GM18507 (cell line): ENCODE measurements at places on chromosomes 1 and 21.

DNA sequence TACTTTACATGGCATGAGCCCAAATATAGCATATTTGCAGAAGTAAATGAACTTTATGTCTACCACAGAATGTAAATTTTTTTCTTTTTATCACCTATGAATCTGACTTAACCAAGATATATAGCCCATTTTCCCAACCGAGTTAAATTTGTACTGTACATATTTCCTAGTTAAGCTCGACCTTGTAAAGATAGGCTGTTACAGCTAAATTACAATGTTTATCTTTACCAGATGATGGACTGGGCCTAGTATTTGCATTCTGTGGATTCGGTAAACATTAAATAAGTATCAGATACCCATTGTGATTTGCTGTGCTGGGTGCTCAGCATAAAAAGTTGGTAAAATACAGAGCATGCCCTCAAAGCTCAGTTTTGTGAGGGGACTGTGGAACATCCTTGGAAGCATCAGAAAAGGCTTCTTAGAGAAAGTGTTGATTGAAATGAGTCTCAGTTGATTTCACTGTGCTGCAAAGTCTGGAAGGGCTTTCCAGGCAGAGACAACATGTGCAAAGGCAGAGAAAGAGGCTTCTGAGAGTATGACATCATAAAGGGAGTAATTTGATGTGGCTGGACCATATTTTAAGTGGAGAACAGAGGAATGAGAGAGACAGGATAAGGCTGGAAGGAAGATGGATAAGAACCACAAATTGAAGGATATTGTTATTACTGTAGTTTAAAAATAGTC is 27.4 kb downstream of the MORC3 start:
- DNase-seq = no peak

DNA sequence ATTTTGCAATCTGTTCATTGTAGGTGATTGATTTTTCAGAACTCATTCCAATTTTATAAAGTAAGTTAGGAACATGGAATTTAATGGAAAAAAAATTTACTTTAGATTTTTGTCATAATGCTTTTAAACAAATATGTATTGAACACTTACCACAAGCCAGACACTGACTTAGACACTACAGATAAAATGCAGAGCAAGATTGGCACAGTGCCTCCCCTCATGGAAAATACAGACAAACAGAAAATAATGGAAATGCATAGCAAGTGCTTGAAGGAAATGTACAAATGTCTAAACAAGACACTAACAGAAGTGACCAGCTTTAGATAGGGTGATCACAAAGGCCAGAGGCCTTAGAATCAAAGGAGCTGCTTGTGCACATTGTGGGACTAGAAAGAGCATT is 260.5 kb upstream of the ADGRL2 start:
- no peak for DNase-seq

DNA sequence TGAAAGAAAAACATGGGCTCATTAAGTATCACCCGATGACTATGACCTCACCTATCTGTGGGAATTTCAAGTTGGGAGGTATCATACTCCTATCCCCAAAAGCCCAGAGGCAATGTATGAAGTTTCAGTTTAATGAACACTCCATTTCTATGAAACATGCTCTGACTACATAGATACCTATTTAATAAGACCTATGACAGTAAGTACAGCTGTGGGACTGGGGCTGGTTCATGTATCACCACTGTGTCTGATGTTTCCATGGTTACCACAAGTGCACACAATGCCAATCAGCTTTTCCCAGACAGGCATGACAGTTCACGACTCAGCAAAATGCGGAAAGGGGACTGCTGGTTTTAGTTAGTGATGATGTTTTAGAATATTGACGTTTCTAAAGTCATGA is 167.7 kb downstream of the SIPA1L2 start:
- DNase-seq = no peak

GRCh38 chr1:236746785-236747184 is 48.3 kb upstream of the MTR start:
- DNase-seq = no peak

- no peak for DNase-seq
Measured at GRCh38 chr1:30403061-30403645, 320.2 kb downstream of the MATN1 start.

DNA sequence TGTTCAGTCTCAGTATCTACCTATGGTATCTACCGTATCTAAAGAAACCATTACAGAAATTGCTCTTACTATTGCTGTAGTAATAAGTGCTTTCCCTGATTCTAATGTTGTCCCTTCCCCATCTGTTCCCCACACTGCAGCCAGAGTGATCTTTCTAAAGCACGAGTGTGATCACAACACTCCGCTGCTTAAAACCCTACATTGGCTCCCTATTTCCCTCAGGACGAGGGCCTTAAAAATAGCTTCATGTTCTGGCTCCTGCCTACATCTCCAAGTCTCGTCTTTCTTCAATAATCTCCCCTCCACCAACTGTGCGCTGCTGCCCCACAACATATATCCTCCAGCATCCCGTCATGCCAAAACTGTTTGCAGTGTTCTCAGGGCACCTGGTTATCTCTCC is 150.6 kb downstream of the SDCCAG8 start:
- no peak for DNase-seq

GRCh38 chr1:224730965-224731364 is 114.8 kb downstream of the CNIH3 start:
- DNase-seq = no peak

DNA sequence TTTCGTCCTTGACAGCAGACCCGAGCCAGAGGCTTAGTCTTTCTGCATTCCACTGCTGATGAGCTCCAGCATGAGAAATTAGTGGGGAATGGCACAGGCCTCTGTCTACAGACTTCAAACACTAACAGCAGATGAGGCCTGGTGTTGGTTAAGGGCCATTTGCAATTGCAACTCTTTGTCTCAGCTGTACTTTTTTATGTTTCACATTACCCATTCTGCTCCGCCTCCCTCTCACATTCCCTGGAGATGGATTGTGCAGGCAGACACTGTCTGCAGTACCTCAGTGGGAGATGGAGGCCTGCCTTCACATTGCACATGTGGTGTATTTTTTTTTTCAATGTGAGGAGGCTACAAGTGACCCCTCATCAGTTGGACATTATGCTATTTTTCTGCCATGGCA is 370.2 kb downstream of the DUSP10 start:
- DNase-seq = no peak

DNA sequence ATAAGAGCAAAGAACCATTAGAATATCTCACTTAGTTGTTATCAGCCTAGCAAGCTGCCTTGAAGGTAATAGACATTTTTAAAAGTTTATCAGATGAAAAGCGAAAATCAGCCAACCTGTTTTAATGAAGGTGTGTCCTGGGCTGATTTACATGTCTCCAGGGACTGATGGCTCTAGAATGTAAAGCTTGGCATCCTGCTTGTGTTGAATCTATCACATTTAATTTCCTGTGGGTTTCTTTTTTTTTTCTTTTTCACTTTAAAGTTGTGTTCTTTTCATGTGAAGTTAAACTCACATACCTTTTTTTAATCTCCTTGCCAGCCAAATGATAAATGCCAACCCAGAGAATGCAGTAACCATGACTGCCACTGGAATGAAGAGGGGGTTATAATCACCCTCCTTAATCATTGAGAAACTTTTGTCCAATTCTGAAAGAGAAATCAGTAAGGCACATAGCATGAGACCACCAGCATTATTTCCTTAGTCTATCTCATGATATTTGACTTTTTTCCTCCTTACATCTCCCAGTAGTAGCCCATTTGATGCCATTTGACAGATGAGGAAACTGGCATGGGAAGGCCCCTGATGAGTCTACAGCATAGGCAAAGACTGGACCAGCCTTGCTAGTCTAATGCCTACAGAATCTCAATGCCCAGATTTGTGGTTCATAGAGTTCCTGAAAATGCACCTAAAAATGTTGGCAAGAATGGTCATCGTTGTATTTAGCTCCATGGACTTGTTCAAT is 10.0 kb downstream of the SELL start:
- DNase-seq = no peak

GRCh38 chr1:36530261-36530660 is 47.5 kb upstream of the CSF3R start:
- no peak for DNase-seq

GRCh38 chr1:111484391-111485026 is 10.7 kb downstream of the C1orf162 start:
- no peak for DNase-seq

DNA sequence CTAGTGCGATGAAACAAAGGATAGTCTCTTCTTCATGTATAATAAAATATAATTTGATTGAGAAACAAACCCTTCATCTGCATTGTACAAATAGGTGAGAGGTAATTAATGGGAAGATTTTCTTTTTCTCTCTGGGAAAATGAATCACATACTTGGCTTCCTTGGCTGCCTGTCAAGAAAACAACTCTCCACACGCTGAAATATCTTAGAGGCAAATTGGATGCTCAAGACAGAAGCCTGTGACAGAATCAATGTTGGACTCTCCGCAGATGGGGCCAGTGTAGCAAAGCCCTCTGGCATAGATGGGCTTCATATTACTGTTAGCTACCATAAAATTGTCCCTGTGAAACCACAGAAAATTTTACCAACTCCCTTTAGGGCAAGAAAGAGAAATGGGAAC is 186.6 kb downstream of the GRIK1 start:
- no peak for DNase-seq

DNA sequence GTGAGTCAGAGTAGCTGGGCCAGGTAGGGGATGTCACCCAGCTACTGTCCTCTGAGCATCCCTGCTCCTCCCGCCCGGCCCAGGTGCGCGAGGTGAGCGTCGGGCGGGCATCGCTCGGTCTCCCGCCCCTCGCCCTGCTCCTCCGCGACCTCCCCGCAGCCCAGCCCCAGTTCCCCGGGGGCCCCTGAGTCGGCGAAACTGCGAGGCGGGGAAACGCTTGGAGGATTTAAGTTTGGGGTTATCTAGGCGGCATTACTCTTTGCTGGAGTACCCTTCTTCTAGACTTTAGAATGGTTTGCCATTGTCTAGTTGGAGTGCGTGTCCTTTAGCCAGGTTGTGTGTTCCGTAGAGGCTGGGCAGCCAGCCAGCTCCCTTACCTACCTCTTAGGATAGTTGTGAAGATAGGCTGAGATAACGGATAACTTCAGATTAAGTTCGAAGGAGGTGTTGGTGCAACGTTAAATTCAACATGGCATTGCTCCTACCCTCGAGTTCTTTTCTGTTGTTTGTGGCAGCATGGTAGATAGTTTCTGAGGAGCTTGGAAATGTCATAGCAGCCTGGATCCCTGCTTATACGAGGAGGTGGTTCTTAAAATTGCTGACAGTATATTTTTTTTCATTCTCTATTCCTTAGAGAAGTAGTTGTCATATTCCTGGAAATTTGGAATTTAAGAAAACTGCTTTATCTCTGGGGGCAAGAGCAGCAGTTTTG is 697 bp downstream of the AGO3 start:
- DNase-seq = no peak

GRCh38 chr1:90443354-90443753 is 273.7 kb downstream of the BARHL2 start:
- DNase-seq = no peak
